ENCODE measurements at places on chromosomes 4 and X. TPM values are rescaled to one million over a fixed set of nuclear protein-coding genes. Genes with fewer than 3 reads are reported as not detected.
A peak's percentile ranks its signal among the peaks of the same experiment; 100 is the strongest.

- no peak for DNase-seq
These were observed 9.2 kb downstream of the NDUFA1 start for GRCh38 chrX:119880552-119881437.

DNA sequence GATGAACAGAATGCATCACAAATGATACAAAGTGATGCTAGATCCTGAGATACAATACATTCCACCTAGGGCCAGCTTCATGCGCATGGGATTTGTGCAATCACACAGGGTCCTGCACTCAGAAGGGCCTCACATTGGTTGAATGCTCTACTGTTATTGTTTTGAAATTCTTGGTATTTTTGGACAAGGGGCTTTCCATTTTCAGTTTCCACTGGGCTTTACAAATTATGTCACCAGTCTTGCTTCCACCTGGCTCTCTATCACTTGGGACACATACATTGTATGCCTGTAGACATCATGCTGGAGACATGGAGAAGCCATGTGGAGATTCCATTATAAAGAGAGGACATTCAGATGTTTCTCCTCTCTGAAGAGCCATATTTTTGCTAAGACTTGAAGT lies 155.8 kb downstream of the NAA11 start:
- no peak for DNase-seq

Gene NLGN3
- polyA plus RNA-seq = 5.1 TPM

DNA sequence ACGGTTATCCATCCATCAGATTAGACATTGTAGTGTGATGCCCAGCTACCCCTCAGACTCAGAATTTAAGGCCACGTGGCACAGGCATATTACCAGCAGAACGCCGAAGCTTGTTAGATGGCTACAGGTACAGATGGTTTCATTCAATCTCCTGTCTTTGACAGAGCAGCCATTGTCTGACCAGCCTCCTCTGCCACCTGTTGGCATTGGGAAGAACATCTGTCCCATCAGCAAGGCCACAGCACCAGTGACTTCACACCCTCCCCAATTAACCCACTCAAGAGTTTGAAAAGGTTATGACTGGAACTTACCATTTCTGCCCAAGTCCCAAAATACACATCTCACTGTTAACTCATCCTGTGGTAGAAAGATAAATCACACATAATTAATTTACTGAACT lies 22.0 kb upstream of the PHKA2 start:
- no peak for DNase-seq

GRCh38 chrX:13232484-13232883 lies 87.4 kb downstream of the ATXN3L start:
- DNase-seq = no peak

- DNase-seq = peak; percentile 88
These were observed 77.5 kb downstream of the ELF2 start for GRCh38 chr4:139099366-139099982.

- DNase-seq = no peak
These were observed 6.9 kb downstream of the FGFBP1 start for GRCh38 chr4:15931451-15932210.

DNA sequence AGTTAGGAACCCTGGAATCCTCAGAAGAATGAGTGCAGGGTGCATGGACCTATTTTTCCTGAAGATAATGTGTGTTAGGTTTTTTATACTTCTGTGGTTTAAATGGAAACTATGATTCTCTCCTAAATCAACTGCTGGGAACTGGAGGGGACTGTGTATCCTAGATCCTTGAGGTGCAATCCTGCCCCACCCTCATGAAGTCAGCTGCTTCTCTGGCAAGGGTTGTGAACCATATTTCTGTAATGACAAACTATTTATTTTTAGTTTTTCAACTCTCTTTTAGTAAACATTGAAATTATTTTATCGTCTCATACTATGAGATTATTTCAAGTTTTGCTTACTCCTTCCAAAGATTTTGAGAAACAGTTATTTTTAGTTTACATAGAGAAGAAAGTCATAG lies 25.8 kb upstream of the VEGFC start:
- no peak for DNase-seq

All from left kidney (tissue), 8 donors.